CD4-positive, CD25-positive, alpha-beta regulatory T cell (primary cell): ENCODE measurements at places on chromosomes 7 and 10. TPM values are rescaled to one million over a fixed set of nuclear protein-coding genes. Genes with fewer than 3 reads are reported as not detected.
A peak's percentile ranks its signal among the peaks of the same experiment; 100 is the strongest.

DNA sequence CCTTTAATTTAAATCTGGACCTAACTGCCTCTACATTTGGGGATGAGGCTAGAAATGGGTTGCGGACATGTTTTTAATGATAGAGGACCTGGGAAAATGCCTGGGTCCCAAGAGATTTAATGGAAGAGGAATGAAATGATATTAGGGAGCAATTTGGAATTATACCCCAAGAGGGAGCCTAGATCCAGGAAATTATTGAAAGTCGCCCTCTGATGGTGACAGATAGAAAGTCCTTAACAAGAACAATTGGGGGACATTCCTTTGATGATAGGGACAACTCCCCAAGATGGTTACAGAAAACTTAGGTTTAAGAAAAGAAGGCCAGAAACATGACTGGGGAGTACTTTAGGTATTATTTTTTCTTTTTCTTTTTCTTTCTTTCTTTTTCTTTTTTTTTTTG is 9.5 kb upstream of the TSGA13 start:
- no peak for DNase-seq

DNA sequence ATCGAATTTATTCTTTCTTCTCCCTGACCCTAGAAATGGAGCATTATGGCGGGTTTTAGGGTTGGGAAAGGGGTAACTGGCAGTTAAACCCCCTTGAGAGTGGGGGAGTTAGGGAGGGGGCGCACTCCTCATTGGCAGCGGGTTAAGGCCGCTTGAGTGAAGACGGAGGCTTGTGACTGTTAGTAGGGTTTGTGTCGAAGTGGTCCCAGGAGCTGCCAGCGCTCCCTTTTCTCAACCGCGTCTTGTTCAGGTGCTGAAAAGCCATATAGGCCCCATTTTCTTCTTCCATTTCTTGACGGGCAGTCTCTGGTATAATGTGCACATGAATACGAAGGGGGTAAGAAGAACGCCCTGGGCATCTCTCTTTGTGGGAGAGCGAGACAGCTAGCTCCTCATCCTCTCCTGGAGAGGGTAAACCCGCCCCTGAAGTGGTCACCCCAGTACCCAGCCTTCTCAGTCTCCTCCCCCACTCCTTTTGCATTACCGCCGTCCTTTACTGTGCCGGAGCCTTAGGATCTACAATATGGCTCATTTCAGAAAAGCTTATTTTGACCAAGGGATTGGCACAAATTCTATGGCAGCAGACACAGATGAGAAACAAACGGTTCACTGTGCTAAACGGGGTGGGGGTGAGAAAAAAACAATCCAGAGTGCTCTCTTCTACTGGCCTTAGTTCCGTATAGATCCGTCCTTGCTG is 836 bp downstream of the KMT2E start:
- peak; percentile 49 for DNase-seq

- DNase-seq, result no peak
These were observed 204.3 kb downstream of the PLXNA4 start for GRCh38 chr7:132371948-132372347.

- DNase-seq, result no peak
These were observed 234.1 kb upstream of the KIAA1217 start for GRCh38 chr10:23974746-23975272.

GRCh38 chr7:43873300-43873699 is 4.0 kb upstream of the MRPS24 start:
- no peak for DNase-seq

DNA sequence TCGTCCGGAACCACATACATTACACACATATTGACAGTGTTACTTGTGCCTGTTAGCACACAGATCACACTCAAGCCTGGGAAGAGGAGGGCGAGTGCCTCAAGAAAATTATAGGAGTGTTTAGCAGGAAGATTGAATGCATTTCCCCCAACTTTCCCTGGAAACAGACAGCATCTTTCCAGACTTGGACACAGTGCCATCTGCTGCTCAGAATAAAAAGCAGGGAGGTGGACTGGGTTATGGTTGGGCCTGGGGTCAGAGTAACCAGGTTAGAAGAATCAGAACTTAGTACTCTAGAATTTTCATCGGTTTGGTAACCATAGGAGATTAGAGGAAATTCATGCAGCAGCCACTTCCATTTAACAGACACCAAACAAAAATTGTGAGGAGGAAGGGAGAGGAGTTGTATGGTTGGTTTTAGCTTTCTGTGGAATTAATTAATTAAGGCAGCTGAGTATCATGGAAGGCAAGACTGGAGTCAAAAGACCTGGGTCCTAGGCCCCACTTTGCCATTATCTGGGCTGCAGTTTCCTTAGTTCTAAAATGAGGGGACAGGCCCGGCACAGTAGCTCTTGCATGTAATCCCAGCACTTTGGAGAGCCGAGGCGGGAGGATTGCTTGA is 43.4 kb upstream of the OPTN start:
- no peak for DNase-seq

- no peak for DNase-seq
These were observed 11.0 kb downstream of the PYROXD2 start for GRCh38 chr10:98403812-98404504.

GRCh38 chr10:32298075-32298812 is 48.7 kb downstream of the EPC1 start:
- DNase-seq, result no peak

Gene STEAP1
- polyA plus RNA-seq, result not detected

Gene CSGALNACT2
- 17.2 TPM for polyA plus RNA-seq
